Stimulated activated CD4-positive, alpha-beta T cell treated with anti-CD3 and anti-CD28 coated beads, Interleukin-12 subunit alpha, Interleukin-12 subunit beta, amount 100 ng/mL, for 4 hours (primary cell): ENCODE measurements at places on chromosomes 1 and 21.
A peak's percentile ranks its signal among the peaks of the same experiment; 100 is the strongest.

DNA sequence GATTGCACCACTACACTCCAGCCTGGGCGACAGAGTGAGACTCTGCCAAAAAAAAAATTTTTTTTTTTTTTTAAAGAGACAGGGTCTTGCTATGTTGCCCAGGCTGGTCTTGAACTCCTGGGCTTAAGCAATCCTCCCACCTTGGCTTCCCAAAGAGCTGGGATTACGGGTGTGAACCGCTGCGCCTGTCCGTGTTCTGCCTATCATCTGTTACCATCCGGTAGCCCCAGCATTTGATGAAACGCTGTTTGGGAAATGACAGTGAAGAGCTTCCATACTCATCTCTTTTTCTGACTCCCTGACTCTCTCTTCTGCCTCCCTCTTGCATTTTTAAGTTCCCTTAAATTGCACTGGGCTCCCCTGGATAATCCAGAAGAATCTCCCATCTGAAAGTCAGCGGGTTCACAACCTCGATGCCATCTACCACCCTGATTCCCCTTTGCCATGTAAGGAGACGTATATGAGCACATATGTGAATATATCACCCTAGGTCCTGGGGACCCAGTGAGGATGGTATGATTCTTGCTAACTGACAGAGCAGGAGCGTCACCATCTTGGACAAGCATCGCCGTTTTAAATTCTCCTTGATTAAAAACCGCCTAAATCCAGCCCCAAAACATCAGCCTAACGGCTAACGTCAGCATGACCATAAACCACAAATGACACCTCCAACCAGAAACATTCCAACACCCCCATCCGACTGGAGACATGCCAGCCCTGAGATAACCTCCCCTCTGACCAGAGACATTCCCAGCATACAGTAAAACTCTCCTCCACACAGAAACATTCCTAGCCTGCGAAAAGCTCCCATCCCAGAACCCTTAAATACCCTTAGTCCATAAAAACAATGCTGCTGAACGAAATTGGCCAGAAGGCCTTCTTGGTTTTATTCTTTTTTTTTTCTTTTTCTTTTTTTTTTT lies 12.4 kb downstream of the TNFRSF8 start:
- no peak for DNase-seq

DNA sequence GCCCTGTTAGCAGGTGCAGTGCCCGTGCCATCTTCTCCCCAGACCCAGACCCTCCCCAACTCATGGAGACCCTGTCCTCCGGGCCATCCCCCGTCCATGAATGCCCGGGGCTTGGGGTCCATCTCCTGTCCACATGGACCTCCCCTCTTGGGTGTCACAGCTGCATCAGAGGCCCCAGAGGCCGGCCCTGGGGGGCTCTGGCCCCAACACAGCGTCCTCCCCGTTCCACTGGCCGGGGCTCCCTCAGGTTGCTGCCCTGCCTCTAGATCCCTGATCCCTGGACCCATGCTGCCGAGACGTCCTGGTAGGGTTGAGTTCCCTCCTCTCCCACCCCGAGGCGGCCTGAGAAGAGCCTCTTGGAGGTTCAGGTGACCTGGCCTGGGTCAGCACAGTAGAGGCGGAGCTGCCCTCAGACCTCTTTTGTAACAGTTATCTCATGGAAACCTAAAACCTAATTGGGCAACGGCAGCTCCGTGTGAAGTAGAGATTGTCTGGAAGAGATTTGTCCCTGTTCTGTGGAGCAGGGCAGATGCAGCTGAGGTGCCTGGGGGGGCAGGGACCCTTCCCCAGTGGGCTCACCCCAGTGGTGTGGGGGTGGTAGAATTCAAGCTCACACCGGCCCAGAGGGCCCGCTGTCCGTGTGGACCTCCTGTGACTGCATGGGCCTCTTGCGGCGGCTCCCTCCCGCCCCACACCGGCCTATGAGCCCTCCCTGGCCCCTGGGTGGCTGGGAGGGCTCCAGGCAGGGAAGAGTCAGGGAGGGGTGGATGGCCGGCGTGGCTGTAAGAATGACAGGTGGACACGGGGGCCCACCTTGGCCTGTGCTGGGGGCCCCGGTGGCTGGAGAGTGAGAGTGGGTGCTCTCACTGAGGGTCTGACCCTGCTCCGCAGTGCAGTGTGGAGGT lies 56.1 kb downstream of the SKI start:
- DNase-seq, result no peak

- peak; percentile 32 for DNase-seq
These were observed 3.1 kb upstream of the MMP23B start for GRCh38 chr1:1628754-1629429.

DNA sequence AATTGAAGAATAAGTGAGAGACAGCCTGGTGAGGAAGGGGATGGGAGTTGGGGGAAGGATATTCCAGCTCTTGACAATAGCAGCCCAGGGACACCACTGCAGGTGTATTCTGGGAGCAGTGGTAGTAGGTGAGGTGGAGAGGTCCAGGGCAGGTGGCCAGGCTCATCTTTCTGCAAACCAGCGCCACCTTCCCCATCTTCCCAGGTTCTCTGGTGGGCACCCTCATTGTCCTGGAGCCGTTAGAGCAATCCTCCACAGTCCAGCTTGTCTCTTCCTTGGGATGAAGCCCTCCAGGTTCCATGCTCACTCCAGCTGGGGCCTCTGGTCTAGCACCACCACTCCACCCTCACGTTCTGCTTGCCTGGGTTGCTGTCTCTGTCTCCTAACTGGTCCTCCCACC lies 97.0 kb downstream of the IER5 start:
- DNase-seq, result no peak

DNA sequence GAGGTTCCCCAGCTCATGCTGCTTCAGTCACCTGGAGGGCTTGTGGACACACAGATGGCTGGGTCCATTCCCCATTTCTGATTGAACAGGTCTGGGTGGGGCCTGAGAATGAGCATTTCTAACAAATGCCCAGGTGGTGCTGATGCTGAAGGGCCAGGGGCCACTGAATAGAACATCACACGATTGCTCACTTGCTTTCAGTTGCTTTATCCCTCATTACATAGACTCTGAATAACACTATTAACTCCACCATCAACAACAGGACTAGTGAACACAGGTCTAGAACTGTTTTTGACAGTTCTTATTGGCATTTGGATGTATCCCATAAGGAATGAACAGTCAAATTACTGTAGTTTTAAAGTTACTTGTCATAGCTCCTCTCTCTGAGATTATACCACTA lies 12.1 kb downstream of the TRAPPC10 start:
- DNase-seq, result no peak
